PC-9 (cell line): ENCODE measurements at places on chromosomes 13 and 19.

DNA sequence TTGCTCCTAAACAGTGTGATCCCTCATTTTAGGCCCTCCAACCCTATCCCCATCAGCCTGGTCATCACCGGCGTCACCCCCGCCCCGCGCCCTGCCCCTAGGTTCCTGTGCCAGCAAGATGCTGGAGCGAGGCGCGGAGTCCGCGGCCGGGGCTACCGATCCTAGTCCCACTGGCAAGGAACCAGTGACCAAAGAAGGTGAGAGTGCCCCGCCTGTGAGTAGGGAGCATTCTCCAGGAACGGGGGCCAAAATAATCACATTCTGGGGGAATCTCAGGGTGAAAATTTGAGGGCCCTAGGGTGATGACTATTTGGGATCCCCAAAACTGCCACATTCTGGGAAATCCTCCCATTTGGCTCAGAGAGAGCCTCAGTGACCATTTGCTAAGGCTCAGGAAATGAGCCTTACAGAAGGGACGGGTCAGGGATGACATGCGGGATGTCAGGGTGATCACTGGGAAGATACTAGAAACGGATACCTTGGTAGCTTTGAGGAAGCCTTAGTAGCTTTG is 1.4 kb downstream of the ZNF575 start:
- no peak for DNase-seq

DNA sequence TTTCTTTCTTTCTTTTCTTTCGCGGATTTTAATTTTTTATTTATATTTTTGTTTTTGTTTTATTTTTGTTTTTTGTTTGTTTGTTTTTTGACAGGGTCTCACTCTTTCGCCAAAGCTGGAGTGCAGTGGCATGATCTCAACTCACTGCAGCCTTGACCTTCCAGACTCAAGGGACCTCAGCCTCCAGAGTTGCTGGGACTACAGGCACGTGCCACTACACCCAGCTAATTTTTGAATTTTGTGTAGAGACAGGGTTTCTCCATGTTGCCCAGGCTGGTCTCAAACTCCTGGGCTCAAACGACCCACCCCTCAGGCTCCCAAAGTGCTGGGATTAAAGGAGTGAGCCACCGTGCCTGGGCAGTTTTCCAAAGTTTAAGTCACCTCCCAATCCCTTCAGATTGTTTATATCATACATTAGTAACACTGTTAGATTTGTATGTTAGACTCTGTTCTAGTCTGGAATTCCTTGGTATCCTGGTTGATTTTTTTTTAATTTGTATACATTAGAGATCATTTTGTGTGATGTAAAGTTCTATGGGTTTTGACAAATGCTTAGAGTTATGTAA is 597.3 kb downstream of the DCT start:
- no peak for DNase-seq

- DNase-seq, result no peak
Measured at GRCh38 chr13:100657881-100658315, 16.7 kb downstream of the TMTC4 start.

- no peak for DNase-seq
Measured at GRCh38 chr19:32421589-32422361, 16.2 kb downstream of the DPY19L3 start.

DNA sequence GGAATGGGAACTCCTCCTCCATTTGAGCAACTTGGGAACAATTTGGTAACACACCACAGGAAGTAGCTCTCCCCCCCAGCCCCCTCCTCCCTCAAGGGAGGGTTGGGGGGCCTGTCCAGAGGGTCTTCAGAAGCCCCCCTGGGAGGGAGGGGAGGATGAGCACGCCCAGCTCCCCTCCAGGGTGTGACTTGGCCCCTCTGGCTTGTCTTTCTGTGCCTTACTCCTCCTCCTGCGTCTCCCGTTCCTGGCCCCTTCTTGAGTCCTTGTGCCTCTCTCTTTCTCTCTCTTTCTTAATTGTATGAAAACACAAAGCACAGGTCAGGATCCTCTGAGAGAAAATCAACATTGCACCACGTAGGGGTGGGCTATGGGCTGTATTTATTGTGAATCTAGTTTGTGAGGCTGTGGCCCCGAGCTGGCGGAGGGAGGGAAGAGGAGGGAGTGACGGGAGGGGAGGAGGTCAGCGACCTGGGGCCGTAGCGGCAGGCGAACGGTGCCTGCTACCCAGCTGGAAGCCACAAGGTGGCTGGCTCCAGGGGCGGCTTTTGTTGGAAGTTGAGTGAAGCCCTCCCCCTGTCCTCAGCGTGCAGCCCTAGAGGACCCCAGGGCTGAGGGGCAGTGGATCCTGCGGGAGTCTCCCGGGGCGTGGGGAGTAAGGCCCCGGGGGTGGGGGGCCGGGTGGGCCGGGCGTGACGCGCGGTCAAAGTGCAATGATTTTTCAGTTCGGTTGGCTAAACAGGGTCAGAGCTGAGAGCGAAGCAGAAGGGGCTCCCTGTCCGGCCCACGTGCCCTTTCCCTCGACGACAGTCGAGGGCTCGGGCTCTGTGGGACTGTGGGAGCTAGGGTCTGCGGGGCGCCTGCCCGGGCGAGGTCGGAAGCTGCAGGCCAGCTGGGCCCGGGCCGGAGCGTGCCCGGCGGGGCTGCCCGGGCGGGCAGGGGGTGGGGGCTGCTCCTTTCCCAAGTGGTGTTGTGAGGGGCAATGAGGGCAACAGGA is 6.4 kb downstream of the LYL1 start:
- DNase-seq, result no peak

DNA sequence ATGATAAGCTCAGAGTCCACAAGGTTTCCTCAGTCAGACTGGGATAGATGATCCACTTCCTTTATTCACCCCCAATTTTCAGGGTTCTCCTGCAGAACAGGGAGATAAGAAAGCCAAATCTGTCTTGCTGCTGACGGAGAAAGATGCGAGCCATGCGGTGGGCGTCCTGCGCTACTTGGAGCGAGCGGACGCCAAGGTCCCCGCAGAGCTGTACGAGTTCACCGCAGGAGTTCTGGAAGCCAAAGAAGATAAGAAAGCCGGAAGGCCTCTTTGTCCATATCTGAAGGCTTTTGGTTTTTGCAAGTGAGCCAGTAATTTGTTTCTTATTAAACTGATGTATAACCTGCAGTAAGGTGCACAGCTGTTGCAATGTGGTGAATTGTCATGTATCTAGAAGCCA is 66.7 kb downstream of the SLC7A9 start:
- DNase-seq, result no peak

DNA sequence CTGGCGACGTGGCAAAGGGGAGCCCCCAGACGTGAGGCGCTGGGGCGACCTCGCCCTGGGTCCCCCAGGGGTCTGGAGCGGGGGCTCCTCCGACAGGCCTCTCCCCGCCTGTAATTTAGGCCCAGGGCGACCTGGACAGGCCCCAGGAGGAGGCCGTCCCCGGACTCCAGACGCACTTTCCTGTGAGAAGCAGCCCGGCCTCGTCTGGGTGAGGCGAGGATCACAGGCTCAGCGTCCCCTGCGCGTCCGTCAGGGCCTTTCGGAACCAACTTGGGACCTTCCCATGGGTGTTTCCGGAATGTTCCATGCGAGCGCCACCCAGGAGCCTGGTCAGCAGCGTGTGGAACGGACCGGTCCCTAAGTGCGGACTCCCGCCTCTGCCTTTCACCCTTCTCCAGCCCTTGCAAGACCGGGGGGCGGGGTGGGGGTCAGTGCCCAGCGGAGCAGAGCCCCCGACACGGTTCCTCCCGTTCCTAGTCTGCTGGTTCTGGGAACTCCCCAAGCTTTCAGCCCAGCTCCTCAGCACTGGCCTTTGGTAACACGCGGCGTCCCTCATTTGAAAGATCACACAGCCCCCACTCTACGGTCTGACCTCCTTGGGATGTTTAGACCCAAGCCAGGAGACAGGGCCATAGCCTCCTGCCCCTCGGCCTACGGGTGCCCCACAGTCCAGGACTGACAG is 1.1 kb upstream of the GRTP1 start:
- no peak for DNase-seq

GRCh38 chr13:26198116-26198515 is 24.0 kb downstream of the RNF6 start:
- DNase-seq, result no peak

DNA sequence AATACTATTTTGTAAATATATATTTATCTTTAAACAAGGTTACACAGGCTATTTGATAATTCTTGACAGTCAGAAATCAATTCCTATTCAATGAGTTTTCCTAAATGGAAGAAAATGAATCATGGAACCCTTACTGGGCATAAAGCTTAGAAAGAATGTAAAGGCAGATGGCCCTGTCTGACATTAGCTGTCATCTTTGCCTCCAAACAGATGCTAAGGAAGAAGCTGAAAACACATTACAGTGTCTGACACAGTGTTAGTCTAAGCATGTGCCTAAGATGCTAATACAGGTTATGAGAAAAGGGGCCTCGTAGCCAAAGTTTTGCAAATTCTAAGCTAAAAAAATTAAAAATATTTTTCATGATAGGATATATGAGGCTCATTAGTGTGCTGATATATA is 112.8 kb downstream of the ITGBL1 start:
- DNase-seq, result no peak

GRCh38 chr13:100673376-100673712 is 1.3 kb downstream of the TMTC4 start:
- no peak for DNase-seq

- DNase-seq, result no peak
Measured at GRCh38 chr19:33493401-33494275, 28.0 kb downstream of the PEPD start.

- no peak for DNase-seq
Measured at GRCh38 chr19:2631213-2631821, 71.2 kb downstream of the GNG7 start.

GRCh38 chr13:97211300-97211699 is 10.8 kb upstream of the MBNL2 start:
- DNase-seq, result no peak

DNA sequence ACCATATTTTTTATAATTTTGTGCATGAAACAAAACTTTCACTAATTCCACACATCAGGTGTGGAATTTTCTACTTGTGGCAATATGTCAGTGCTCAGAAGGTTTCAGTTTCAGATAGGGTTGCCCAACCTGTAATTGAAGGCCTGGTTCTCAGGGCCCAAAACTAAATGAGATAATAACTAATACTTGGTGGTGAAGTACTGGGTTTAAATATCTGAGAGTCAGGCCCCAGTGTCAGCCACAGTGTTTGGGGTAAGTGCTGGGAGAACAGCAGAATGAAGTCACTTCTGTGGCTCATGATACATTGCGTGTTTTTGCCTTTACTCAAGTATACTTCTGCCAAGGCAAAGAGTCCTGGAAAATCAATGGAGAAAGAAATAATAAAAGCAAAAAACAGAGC is 5.6 kb downstream of the SAFB start:
- no peak for DNase-seq

DNA sequence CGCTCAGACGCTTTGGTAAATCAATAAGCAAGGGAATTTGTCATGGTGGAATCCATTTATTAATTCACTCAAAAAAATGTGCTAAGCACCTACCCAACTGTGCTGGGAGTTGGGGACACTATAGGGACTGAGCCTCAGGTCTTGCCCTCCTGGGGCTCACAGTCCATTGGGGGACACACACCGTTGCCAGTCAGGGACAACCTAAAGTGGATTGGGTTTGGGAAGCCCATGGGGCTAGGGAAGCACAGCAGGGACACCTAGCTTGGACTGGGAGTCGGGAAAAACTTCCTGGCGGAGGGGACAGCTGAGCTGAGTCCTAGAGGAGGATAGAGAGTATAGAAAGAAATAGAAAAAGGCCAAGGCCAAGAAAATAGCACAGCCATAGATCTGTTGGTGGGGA is 8.5 kb downstream of the FOSB start:
- no peak for DNase-seq

DNA sequence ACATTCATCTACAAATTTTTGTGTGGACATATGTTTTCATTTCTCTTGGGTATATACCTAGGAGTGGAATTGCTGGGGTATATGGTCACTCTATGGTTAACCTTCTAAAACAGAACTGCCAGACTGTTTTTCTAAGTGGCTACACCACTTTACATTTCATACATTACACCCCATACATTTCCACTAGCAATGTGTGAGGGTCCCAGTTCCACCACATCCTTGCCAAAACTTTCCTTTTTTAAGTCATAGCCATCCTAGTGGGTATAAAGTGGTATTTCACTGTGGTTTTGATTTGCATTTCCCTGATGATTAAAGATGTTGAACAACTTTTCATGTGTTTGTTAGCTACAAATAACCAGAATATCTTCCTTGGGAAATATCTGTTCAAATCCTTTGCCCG is 336.1 kb downstream of the SHISA2 start:
- no peak for DNase-seq

DNA sequence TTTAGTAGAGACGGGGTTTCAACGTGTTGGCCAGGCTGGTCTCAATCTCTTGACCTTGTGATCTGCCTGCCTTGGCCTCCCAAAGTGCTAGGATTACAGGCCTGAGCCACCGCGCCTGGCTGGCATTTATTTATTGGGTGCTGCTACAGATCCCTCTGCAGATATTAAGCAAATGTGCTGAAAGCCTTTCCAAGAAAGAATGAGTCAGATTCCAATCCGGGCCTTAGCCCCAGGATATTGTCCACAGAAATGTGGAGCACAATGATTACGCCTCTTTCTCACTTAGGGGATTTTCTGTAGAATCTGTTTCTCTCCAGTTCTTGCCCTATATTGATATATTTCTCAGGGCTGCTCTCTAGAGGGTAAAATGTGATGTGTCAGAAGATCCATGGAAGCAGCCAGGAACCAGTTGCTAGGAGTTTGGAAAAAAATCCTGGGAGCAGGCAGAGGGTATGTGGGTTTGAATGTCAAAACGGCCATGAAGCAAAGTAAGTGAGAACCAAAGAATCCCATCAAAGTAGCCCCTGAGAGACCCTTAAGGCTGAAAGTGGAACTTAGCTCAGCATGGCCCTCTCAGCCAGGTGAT is 24.8 kb upstream of the IGFL4 start:
- peak; percentile 23 for DNase-seq

DNA sequence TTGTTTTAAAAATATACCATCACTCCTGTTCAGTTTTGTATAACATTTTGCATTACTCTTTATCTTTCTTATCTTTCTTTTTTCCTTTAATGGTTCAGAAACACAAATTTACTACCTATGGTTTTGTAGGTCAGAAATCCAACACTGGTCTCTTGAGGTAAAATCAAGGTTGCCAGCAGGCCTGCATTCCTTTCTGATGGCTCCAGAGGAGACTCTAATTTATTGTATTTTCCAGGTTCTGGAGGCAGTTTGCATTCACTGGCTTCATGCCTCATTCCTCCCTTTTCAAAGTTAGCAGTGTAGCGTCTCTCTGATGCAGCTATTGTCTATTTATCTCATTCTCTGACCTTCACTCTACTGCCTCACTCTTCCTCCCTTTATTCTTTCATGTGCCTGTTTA is 767.4 kb downstream of the SLITRK6 start:
- DNase-seq, result no peak

DNA sequence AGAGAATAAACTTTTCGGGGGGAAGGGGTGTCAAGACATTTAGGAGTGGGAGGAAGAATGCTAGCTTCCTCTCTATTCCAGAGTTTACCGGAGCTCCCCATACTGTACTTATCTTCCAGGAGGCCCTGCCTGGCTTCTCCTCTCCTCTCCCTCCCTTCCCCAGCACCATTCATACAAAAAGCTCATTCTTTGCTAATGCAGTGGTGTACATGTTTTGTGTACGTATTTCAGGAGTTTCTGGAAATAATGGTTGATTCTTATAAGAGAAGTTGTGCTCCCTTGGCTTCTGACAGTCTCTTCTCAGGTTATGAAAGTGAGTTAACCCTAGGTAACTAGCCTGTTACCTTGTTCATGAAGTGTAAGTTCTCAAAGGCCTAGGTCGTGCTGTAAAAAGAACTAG is 7.1 kb downstream of the SAMD4B start:
- no peak for DNase-seq
